Activated CD4-positive, alpha-beta T cell treated with anti-CD3 and anti-CD28 coated beads, Interleukin-2, amount 10 ng/mL, durations not matched to agents 24 days and 14 days (primary cell): ENCODE measurements at places on chromosomes 5 and 9. TPM values are rescaled to one million over a fixed set of nuclear protein-coding genes. Genes with fewer than 3 reads are reported as not detected.
A peak's percentile ranks its signal among the peaks of the same experiment; 100 is the strongest.

Gene IL6ST
- 65.1 and 68.2 TPM in 2 replicates for total RNA-seq

DNA sequence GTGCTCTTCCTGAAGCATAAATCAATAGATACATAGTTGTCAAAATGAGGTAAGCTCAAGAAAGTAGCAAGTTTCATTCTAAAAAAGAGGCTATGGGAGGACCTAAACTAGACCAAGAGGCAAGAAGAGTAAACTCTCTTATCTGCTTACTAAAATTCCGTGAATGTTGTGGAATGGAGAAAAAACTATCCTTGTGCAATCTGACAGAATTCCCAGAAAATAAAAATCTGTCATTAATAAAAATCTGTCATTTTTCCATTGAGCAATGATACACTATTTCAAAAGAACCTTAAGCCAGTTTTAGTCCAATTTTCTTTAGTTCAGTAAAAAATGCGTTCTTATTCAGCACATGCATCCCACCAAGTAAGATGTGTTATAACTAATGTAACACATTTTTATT is 15.9 kb upstream of the FANCC start:
- DNase-seq, result no peak

- DNase-seq, result peak; percentile 74
These were observed 11.1 kb downstream of the EXD3 start for GRCh38 chr9:137411645-137412380.

DNA sequence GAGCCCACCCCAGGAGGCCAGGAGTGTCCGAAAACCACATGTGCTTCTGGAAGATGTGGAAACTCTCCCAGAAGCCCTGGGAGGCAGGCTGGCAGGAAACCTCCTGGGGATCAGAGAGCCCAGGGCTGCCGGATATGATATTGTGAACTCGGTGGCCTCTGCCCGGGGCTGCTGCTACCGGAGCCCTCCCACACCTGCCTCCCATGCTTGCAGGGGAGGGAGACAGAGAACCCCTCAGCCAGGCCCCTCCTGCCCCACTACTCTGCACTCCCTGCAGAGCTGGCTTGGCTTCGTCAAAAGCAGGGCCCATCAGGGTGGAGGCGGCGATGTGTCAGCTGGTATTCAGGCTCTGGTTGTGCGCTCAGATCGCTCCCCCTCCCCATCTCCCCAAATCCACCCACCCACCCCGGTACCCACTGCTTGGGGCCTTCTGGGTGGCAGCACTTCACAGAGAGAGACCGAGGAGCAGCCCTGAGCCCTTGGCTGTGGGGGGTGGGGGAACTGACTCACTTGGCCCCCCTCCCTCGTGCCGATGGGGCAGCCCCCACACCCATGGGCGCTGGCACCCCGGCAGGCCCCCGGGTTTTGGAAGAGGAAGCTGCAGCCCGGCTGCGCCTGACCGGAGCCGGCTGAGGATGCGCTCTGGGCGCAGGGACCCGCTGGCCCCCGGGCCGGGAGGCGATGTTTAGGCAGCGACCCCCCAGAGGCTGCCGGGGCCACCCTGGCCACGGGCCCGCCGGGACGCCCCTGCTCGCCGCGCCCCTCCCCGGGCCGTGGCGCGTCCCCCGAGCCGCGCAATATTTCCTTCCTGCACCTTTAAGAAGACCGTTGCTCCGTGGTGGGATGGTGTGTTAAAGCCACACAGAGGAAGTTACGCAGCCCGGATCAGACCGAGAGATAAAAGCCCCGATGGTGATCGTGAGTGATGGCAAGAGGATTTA is 786 bp upstream of the NTNG2 start:
- DNase-seq, result peak; percentile 90

GRCh38 chr9:89422151-89422975 is 75.5 kb downstream of the SEMA4D start:
- peak; percentile 89 for DNase-seq

DNA sequence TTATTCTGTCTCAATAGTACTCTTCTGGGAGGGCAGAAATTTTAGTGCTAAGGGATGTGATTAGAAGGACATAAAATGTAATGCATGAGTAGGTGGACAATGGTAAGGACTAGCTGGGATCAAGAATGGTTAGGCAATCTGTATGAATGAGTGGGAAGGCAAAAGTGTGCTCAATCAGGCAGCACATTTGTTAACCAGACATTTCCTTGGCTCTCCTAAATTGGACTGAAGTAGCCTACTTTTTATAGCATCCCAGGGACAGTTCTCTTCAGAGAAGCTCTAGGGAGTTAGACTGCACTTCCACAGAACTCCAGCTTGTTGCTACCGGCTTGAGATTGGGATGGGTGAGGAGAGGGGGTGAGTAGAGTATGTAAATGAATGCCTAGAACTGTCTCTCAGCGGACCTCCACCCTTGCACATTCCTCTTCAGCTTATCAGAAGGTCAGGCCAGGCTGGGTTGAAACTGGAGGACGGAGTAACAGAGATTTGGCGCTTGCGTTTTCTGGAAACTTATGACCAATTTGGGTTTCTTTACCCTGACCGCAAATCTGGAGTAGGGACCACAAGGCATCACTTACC is 19.0 kb upstream of the ARL14EPL start:
- no peak for DNase-seq

DNA sequence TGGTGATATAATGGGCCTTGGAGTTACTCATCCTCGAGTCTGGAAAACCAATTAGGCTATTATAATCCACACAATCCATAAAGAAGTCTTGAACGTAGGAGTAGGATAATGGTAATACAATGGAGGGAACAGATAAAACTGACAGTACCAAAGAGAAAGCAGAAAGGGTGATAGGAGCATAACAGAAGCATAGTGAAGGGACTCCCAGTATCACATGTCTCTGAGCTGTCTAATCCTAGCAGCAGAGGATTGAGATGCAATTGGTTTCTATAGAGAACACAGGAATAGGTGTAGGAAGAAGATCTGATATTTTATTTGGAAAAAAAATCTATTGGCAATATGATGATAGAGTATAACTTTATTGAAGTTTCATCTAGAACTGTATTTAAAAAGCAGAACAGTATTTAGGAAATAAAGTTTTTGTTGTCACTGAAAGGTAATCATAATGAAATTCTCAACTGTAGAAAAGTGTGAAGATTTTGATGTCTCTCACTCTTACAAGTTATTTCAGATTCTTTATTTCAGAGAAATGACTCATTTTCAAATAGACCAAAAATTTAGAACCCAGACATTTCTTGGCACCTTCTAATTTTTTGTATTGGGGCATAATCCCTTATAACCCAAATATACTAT is 25.4 kb downstream of the SRFBP1 start:
- no peak for DNase-seq
